AG04450 (cell line): ENCODE measurements at places on chromosomes 7 and 10. TPM values are rescaled to one million over a fixed set of nuclear protein-coding genes. Genes with fewer than 3 reads are reported as not detected.

CPN1 gene
- polyA plus RNA-seq: not detected in 2 replicates

- no peak for DNase-seq
These were observed 112.8 kb downstream of the PTEN start for GRCh38 chr10:87976101-87976743.

- no peak for DNase-seq
These were observed 628 bp downstream of the PARP12 start for GRCh38 chr7:140062118-140062527.

DNA sequence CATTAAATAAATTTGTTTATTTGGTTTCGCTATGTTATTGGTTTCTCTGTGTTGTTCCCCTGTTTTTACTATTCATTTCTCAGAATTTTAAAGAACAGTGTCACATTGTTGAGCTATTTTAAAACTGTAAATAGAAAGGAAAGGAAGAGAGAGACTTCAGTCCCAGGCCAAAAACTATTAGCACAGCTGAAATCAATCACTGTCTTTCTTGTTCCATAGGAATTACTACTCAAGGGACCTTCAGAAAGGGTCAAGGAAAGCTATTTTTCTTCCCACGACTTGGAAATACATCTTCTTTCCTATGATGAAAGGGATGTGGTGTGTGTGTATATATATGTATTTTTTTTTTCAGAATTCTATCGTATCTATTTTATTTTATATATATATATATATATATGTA is 29.0 kb upstream of the GNAT3 start:
- DNase-seq: no peak

PAX4 gene
- not detected in 2 replicates for polyA plus RNA-seq

GRCh38 chr7:22271311-22271710 is 85.6 kb downstream of the RAPGEF5 start:
- no peak for DNase-seq

AGR2 gene
- 0.17 and 0.60 TPM in 2 replicates for polyA plus RNA-seq

GRCh38 chr10:16470747-16471146 is 33.9 kb downstream of the PTER start:
- DNase-seq: no peak

DNA sequence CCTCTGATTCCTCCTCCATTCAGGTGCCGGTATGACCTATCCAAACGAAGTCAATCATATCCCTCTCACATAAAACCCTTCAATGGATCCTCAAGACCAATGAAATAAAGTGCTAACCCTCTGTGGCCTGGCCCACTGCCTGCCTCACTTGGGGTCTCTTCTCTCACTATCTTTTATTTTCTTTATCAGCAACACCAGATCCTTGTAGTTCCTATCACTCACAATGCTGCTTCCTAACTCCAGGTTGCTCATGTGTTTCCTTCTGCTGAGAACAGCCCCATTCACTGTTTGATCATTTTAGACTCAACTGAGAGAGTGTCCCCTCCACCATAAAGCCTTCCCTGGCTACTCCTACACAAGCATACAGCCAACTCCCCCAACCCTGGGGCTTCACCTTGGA is 180.6 kb downstream of the DOCK4 start:
- DNase-seq: no peak

SFRP4 gene
- polyA plus RNA-seq: 0.04 TPM in 1 of 2 replicates, not detected in the other

ANKRD30A gene
- polyA plus RNA-seq: not detected in 2 replicates

DNA sequence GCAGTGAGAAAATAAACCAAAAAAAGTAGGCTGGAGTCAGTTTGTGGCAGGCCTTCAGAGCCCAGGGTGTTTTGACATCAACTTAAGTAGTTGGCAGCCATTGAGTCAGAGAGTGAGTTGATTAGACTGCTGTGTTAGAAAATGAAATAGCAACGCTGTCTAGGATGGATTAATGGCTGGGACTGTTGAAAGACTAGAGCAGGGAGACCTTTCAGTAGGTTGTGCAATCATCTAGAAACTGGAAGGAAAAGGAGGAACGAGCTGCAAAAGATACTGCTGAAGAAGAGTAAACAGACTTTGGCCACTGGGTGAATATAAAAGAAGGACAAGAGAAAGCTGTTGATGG is 28.6 kb upstream of the TRIL start:
- peak; percentile 52 for DNase-seq

- no peak for DNase-seq
These were observed 71.9 kb upstream of the OIT3 start for GRCh38 chr10:72821606-72822005.

DNA sequence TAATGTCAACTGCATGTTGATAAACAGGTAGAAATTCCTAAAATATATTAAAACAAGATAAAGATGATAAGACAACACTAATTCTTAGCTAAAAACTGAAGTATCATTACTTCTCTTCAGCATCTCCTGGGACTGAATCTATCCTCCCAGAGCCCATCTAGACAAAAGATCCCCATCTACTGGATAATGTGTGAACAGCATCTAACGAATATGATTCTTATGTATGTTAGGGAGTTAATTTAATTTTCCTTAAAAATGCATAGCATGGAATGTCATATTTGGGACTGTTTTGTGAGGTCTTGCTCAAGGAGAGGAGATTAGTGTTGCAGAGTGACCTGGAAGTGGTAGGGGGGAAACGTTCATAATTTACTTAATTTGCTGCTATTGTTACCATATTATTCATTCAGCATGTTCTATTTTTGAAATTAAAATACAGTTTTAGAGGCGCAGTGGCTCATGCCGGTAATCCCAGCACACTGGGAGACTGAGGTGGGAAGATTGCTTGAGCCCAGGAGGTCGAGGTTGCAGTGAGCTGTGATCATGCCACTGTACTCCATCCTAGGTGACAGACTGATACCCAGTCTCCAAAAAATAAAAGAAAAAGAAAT is 305.1 kb upstream of the CSTF2T start:
- DNase-seq: peak; percentile 27

SNCG gene
- 4.6 and 5.3 TPM in 2 replicates for polyA plus RNA-seq
